Stomach (tissue), 19 donors: ENCODE measurements at places on chromosomes 12 and 14. TPM values are rescaled to one million over a fixed set of nuclear protein-coding genes. Genes with fewer than 3 reads are reported as not detected.

Gene C12orf50
- total RNA-seq, result not detected

- peak; percentile 1 for DNase-seq
Measured at GRCh38 chr12:1935700-1936378, 17.4 kb upstream of the CACNA2D4 start.

DNA sequence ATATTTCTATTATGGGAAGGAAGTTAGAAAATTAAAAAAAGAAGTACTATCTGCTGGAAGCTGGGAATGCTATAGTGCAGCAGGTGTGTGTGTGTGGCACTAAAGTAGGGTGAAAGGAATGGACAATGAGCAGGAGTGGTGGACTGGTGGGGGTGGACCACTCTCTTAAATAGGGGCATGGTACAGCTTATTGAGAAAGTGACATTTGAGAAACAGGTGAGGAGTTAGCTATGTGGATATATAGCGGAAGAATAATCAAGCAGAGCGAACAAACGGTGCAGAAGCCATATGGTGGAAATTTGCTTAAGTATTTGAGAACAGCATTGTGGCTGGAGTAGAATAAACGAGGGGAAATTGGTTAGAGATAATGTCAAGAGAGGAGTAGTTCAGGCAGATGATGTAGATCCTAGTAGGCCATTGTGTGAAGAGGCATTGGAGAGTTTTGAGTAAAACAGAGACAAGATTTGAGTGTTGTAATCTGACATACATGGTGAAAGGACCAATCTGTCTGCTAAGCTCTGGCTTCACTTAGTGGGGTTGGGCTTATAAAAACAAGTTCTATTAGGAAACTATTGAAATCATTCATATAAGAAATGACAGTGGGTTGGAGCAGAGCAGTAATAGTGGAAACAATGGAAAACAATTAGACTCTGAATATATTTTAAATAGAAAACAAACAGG lies 149.2 kb upstream of the SYT10 start:
- DNase-seq, result no peak

GRCh38 chr14:77212943-77213678 lies 31.5 kb downstream of the TMEM63C start:
- peak; percentile 75 for DNase-seq

- DNase-seq, result peak; percentile 82
Measured at GRCh38 chr12:85866986-85867776, 6.9 kb upstream of the NTS start.

GRCh38 chr12:96213869-96214268 lies 19.7 kb downstream of the ELK3 start:
- DNase-seq, result no peak

GRCh38 chr12:112328456-112329124 lies 53.6 kb downstream of the HECTD4 start:
- no peak for DNase-seq

- no peak for DNase-seq
Measured at GRCh38 chr12:56061982-56062381, 18.0 kb upstream of the ERBB3 start.

GRCh38 chr12:100591979-100592378 lies 18.5 kb downstream of the GAS2L3 start:
- no peak for DNase-seq

Gene HOXC6
- total RNA-seq, result not detected

Gene C1R
- total RNA-seq, result 111 TPM

Gene VDR
- 22.3 TPM for total RNA-seq

- DNase-seq, result no peak
Measured at GRCh38 chr14:71113376-71113775, 206.1 kb downstream of the PCNX1 start.

Gene LMO3
- total RNA-seq, result 14.2 TPM

GRCh38 chr12:49190974-49191373 lies 2.1 kb upstream of the TUBA1A start:
- no peak for DNase-seq

Gene IL31
- total RNA-seq, result not detected

Gene RDH16
- 0.37 TPM for total RNA-seq

DNA sequence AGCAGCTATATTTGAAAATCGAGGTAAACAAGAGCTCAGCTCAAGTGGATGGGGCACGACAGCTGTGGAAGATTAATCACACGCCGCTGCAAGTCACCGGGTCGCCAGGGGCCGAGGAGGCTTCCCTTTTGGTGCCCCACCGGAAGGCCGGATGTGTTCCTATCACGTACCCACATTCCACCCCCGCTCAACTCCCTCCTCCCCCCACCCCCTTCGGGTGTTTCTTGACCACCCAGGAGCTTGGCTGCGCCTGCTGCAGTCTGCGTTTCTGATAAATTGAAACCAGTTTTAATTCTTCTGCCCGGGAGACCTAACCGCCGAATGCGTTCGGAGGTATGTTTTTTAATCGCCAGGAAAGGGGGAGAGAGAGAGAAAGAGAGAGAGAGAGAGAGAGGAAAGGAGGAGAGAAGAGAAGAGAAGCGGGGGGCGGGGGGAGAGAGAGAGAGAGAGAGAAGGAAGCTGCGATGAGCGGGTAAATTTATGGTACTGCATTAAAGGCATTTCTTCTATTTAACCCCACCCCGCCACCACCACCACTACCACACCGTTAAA lies 1.8 kb downstream of the SLC8A3 start:
- peak; percentile 64 for DNase-seq

GRCh38 chr14:97407701-97408407 lies 610.7 kb downstream of the VRK1 start:
- no peak for DNase-seq

DNA sequence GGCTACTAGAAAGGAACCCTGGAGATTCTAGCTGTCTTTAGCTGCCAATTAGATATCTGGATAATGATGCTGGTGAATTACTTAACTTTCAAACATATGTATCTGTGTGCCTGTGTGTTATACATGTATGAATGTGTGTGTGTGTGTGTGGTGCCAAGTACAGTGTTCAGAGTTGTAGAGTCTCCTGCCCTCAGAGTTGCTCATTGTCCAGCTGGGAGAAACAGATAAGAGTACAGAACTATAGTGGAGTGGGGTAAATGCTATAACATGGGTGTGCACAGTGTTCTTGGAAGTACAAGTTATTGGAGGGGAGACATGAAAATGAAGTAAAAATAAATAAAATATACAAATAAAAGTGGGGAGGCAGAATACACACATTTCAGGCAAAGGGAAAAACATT lies 23.6 kb upstream of the ADAM20 start:
- no peak for DNase-seq

- no peak for DNase-seq
Measured at GRCh38 chr12:39830171-39830570, 210.6 kb upstream of the ABCD2 start.

Gene FERMT2
- total RNA-seq, result 213 TPM

Gene PAX9
- total RNA-seq, result not detected

Gene ART4
- total RNA-seq, result not detected

Gene SLCO1B1
- total RNA-seq, result not detected

DNA sequence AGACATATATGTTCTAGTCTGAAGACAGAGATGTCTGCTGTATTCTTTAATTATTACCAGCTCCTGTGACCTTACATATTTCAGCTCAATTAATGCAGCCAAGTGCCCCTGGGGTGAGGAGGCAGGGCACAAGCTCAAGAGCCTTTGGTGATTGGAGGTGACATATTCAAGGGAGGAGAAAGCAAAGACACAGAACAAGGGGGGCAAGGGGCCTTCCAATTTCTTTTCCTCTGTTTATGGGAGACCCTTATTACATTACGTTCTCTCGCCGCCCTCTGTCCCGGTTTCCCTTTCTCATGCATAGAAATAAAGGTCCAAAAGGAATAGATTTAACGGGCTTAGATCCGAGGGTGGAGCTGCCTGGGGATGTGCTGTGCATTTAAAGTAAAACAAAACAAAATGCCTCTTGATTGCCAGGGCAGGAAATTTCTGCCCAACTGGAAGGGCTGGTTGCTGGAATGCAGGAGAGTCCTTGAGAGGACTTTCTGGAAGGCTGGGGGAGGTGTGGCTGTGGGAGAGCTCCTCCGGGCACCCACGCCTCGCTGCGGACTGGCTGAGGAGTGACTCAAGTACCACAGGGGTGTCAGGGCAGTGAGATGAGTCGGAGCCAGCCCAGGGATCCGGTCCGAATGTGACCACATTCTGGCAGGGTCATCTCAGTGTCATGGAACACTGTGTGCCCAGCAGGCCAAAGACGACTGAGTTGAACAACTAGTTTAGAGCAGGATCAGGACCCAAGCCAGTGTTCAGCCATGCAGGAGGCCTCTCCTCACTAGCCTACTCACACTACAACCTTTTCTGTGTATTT lies 32.1 kb upstream of the GSG1 start:
- peak; percentile 65 for DNase-seq

GRCh38 chr14:93855737-93856136 lies 67.5 kb upstream of the PRIMA1 start:
- no peak for DNase-seq

- DNase-seq, result no peak
Measured at GRCh38 chr14:97916100-97916499, 1118.9 kb downstream of the VRK1 start.

Gene CELA1
- total RNA-seq, result not detected

DNA sequence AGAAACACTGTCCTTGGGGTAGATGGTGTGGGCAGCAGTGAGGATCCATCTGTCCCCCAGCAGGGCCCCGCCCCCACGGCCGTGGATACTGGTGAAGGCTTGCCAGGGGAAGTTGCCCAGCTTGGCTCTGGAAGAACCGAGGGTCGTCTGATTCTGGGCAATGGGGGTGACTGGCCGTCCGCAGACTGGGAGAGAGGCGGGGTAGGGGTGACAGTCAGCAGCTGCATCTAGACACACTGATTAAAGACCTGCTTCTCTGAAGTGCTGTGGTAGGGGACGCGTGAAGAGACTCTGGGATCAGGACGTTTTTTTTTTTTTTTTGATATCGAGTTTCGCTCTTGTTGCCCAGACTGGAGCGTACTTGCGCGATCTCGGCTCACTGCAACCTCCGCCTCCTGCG lies 4.7 kb upstream of the C1R start:
- no peak for DNase-seq

Gene CATSPERB
- 56.5 TPM for total RNA-seq

GRCh38 chr14:75070383-75070782 lies 942 bp downstream of the ZC2HC1C start:
- DNase-seq, result no peak

GRCh38 chr14:61472801-61473376 lies 151.5 kb downstream of the PRKCH start:
- DNase-seq, result no peak

DNA sequence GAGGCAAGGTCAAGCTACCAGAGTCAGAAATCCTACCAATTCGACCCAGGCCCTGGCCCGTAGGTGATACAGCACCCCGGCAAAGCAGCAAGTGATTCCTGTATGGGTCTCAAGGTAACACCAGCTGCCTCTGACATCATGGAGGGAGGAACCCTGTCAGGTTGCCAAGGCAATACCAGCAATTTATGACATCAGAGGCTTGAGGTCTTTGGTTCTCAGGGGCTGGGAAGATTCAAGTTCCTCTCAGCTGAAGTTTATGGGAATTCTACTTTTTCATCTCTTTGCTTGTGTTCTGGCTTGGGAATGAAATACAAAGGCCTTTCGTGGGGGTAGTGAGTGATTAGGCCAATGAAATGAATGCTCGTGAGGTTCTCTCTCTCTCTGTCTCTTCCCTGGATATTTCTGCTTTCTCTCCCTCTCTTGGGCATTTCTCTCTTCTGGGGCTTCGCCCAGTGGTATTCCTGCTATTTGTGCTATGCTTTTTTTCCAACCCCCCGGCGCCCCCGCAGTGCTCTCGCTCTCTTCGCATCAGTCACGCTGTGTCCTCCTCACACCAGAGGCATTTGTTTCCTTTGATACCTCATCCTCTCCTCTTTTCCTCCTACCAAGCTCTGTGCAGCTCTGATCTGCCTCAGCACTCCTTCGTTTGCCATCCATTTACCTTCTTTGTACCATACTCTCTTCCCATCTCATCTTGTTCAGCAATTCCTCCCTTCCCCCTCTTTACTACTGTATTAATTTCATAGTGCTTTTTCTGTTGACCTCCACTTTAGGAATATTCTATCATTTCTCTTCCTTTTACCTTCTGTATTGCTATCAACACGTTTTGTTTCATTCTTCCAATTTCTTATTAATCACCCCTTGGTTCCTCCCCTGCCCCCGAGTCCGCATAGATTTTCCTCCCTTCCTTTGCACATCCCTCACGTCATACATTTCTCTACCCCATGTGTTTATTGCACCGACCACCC lies 2.9 kb downstream of the ZFHX2 start:
- no peak for DNase-seq

- no peak for DNase-seq
Measured at GRCh38 chr14:78153064-78153341, 17.2 kb upstream of the NRXN3 start.

DNA sequence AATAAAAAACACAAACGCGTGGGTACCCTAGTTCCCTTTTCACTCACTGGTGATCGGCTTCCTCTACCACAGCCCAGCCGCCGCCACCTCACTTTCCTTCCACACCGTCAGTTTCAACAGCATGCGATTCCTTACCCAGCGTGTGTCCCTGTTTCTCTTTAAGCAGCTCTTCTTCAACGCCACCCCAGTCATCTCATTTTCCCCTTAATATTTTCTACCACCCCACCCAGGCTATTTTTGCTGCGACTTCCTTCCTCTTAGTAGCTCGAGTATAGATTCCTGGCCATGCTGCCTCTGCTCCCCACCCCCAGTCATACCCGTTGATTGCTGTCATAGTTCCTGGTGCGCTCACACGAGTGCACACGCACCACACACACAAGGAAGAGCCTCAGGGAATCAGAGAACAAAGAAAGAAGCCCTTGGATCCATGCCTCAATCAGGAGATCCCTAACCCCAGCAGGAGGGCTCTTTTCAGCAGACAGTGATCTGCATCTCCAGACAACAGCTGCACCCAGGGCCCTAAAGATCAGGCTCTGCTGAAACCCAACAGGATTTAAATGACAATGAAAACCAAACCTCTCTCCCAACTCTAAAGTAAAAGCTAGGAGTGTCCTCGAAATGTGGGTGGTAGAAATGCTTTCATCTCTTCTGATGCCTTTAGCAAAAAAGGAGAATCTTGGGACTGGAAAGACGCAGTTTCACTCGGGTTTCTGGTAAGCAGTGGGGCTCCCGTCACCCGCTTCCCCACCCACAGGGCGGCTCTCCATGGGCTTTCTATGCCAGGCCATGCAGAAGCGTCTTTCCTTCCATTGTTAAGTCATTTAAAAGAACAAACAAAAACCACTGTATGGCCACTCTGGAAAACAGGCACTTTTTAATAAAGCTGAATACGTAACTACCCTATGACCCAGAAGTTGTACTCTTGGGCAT lies 23.8 kb downstream of the VPS37B start:
- peak; percentile 91 for DNase-seq

Gene WNT1
- total RNA-seq, result not detected

Gene FOXG1
- not detected for total RNA-seq

- DNase-seq, result peak; percentile 82
Measured at GRCh38 chr12:57755454-57756372, 810 bp downstream of the MARCHF9 start.

Gene MYO1H
- not detected for total RNA-seq
